ENCODE measurements at places on chromosomes 2 and 18. TPM values are rescaled to one million over a fixed set of nuclear protein-coding genes. Genes with fewer than 3 reads are reported as not detected.
A peak's percentile ranks its signal among the peaks of the same experiment; 100 is the strongest.

DNA sequence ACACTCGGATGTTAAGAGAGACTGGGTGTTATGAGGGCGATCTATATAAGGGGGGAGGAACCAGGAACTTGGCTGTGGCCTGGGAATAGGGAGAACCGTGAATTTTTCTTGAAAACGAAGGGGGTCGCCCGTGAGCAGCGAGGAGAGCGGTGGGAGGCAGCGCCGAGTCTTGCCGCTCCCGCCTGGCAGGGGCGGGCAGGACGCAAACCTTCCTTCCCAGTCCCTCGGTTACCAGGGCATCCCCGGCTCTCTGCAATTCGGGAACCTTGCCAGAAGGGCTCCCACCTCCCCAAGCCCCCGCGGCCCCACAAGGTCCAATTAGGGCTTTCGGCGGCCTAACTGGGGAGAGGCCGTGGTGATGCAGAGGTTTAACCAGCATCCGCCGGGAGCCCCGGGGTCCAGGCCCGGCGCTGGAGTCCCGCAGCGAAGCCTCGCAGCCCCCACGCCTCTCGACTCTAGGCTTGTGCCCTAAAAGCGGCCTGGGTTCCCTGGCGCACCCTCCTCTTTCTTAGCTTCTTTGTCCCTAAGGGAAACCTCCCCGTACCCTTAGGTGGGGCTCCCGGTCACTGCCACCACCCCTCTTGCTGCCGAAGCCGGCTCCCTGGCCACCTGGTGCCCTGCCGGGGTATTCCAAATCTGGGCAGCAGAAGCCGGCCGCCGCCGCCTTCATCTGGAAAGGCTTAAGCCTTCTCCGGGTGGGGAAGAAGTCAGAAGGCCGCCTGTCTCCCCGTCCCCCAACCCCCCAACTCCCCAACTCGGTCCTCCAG is 680 bp upstream of the FHOD3 start:
- DNase-seq, result peak; percentile 56

GRCh38 chr2:44271296-44271695 is 4.0 kb upstream of the SLC3A1 start:
- DNase-seq, result no peak

GRCh38 chr2:218282173-218282991 is 9.9 kb downstream of the TMBIM1 start:
- DNase-seq, result no peak

DNA sequence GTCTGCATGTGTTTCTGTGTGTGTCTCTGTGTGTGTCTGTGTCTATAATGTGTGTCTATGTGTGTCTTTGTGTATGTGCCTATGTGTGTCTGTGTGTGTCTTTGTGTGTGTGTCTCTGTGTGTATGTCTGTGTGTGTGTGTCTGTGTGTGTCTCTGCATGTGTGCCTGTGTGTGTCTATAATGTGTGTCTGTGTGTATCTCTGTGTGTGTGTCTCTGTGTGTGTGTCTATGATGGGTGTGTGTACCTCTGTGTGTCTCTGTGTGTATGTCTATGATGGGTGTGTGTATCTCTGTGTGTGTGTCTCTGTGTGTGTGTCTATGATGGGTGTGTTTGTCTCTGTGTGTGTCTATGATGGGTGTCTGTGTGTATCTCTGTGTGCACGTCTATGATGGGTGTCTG is 126.2 kb upstream of the GPC1 start:
- DNase-seq, result no peak

DNA sequence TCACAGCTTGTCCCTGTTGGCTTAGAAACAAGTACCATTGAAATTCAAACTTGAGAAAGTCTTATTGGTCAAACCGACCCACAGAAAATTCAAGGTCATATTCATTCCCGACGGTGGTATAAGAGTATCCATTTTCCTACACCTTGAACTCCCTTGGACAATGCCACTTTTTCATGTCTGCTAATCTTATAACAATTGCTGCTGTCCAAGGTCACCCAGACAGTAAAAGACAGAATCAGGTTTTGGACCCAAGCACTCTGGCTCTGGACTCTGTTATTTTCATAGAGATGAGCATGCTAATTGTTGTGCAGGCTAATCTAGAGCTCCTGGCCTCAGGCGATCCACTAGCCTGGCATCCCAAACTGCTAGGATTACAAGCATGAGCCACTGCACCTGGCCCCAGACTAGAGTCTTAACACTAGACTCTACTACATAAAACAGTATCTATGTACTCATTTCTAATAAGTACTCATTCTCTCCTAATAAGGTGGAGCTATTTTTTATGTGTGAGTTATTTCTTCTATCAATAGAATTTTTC is 57.8 kb downstream of the C2orf76 start:
- no peak for DNase-seq

- DNase-seq, result no peak
Observed at GRCh38 chr2:79630972-79631557, 118.2 kb downstream of the CTNNA2 start.

DNA sequence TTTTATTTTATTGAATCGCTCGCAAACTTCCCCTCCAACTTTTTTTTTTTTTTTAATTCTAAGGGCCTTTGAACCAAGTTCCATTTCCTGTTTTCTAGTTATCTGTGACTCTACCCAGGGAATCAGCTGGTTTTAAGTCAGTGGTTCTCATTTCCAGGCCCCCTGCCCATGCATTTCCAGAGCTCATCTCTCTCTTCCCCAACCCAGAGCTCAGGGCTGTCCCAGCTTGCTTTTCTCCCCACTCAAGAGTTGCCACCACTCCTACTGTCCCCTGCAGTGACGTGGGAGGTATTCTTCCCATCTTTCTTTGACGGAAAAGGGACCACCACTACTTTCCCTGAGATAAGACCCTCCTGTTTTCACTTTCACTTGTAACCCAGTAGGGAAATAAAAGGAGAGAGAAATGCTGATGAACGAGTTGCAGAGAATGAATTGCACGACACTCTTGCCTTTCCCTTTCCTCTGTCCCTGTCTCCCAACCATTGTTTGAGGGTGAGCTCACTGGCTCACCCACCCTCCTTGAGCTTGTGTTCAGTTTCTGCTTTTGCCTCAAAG is 42.1 kb downstream of the TET3 start:
- DNase-seq, result no peak

DNA sequence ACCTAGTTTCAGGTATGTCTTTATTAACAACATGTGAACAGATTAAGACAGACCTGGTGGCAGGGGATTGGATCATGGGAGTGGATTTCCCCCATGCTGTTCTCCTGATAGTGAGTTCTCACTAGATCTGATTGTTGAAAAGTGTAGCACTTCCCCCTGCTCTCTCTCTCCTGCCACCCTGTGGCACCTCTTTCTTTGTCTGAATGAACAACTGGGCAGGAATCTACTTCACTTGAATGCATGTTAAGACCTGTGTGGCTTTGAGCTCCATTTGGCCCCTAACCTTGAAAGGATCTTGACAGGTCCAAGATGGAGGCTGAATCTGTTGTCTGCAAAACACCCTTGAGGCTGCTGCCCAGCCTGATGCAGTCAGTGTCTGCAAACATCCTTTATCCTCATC is 194.4 kb downstream of the RNF144A start:
- no peak for DNase-seq

DNA sequence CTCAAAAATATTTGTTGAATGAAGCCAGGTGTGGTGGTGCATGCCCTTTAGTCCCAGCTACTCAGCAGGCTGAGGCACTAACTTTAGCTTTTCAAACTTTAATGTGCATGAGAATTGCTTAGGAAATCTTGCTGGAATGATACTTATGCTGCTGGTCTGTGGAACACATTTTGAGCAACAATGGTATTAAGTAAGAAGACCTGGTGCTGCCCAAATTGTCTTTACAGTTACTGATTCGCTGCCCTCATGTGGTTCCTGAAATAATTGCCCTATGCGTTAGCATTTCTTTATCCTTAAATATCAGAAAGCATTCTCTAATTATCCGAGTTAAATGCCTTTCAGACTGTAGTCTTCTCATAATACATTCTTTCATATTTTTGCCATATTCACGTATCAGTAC is 76.0 kb upstream of the SESTD1 start:
- no peak for DNase-seq

- no peak for DNase-seq
Observed at GRCh38 chr2:185221-185620, 78.6 kb downstream of the SH3YL1 start.

Gene RESP18
- total RNA-seq, result not detected

Gene RNU2-63P
- 2.4 TPM for total RNA-seq

Gene CERKL
- not detected for total RNA-seq

Gene MAP2
- total RNA-seq, result 6.6 TPM

Gene FBLN7
- total RNA-seq, result 2.3 TPM

Gene SLC14A1
- total RNA-seq, result 9.7 TPM
